ENCODE measurements at places on chromosomes 1 and 21. TPM values are rescaled to one million over a fixed set of nuclear protein-coding genes. Genes with fewer than 3 reads are reported as not detected.

Gene RNU1-4
- not detected for polyA plus RNA-seq

Gene LCE3D
- not detected for polyA plus RNA-seq

Gene HES2
- not detected for polyA plus RNA-seq

Gene ERVH48-1
- polyA plus RNA-seq: not detected
